Left renal pelvis (tissue), 4 donors: ENCODE measurements at places on chromosomes 6 and 20. TPM values are rescaled to one million over a fixed set of nuclear protein-coding genes. Genes with fewer than 3 reads are reported as not detected.

- DNase-seq = no peak
These were observed 2.6 kb downstream of the TRAF3IP2 start for GRCh38 chr6:111603040-111603439.

DNA sequence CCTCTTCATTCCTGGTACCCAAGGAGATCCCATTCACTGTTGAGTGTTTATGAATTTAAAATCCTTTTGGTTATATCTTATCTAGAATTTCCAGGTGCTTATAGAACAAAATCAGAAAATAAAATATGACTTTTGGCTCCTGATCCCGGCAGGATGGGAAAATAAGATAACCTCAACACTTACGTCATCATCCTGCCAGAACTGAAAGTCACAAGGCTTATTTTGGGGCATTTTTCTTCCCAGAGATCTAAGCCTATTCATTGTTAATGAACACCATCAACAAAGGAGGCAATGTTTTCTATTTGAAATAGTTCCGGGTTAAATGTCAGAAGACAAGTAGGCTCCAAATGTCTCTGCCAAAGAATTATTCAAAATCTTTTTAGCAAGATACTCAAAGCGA lies 580.6 kb downstream of the TFAP2A start:
- no peak for DNase-seq

DNA sequence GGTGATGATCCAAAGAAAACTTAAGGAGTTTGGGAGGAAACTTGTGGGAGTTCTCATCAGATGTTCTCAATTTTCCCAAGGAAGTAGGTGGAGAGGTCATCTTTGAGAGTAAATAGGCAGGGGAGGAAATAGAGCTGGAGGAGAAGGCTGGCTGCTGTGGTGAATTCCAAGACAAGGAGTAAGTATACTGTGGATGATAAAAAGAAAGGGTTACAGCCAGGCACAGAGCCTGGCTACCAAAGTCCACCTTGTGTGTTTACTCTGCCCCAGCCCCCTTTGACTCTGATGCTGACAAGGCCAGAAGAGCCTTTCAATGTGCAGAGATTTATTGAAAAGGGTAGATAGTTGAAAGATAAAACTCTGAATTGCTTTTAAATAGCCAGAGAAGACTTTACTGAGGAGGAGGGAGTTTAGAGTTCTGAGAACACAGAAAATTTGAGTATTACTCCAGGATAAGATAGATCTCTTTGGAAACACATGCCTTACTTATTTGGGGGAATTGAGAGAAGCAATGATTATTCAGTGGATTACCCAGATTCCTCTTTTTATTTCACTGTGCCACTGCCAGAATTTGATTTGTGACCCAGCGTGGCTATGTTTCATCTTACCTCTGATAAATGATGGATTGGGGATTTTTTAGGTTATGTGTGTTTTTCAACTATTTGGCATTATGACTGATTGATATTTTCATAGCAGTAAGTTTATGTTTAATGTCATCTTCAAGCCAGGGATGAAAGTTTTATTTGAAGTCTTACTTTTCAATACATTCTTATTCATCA lies 182.6 kb upstream of the JAG1 start:
- DNase-seq = no peak

DNA sequence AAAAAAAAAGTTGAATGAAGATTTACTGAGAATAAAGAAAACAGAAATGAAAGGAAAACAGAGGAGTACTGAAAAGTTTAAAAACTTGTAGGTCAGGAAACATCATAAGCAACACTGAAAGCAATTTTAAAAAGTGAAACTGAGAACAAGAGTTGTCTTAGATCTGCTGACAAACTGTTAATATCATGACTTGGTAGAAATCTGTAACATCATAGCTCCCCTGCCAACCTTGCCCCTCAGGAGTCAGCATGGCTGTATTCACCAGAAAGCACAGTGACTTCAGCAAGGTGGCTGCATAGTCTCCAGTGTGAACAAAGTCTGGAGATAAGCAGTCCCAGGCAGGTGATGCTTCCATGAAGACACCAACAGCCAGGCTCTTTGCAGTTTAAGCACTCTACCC lies 5.3 kb downstream of the NAA20 start:
- DNase-seq = no peak

DNA sequence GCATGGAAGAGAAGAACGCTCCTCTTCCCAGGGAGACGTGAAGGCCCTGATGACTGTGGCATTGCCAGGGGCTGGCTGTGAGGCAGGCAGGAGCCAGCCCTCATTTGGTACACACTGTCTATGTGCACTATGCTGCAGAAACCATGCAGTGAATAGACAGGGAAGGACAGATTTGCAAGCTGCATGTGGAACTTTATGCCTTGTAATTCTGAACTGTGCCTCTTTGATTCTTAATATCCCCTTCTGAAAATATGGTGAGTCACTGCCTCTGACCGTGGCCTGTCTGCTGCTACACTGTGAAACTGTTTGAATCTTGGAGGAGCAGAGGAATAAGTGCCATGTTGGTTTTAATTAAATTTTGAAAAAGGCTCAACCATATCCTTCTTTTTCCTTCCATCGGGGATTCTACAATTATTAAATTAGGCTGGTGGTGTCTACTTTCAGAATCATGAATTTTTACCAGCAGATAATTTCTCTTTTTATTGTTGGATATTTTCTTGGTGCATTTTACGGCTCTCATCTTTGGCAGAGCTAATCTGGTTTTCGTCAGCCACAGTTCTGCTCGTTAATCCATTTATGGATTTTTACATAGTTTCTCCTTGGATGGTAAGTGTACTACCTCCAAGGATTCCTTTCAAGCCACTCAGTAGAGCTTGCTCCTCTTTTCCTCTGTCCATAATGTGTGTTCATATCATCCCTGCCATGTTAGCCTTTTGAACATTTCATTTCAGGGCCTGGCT lies 301.0 kb upstream of the SLC35B3 start:
- DNase-seq = no peak

DNA sequence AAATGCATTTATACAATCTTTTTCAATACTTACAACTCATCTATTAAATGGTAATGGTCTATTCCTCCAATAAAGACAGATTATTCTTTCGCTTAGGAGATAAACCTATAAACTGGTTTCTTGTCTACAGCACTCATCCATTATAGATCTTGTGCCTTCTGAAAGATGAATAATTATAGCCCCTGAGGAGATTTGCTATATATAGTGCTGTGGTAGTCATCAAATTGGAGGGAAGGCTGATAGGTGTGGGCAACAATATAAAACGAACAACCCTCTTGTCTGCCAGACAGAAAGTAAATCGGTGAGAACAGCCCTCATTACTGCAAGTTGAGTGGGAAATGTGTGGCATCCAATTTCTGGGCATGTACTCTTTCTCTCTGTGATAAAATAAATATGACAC lies 292.5 kb upstream of the CNR1 start:
- DNase-seq = no peak

The VTA1 gene
- 79.2 TPM for polyA plus RNA-seq

The KHDRBS2 gene
- polyA plus RNA-seq = 2.3 TPM

The HLA-DRA gene
- polyA plus RNA-seq = 77.2 TPM

DNA sequence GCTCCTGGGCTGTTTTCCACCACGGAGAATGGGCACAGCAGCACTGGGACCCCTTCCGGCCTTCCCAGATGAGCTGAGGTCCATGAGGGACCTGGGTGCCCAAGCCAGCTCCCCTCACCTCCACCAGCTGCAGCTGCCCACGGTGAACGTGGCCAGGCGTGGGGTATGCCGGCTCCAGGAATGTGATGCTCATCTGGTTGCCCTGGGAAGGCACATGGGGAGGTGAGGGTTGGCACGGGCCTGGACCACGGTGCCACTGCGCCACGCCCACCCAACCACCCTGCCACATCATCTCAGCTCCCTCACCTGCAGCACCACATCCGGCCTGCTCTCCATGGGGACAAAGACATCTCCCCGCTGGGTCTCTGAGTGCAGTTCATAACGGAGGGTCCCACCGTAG lies 23.8 kb downstream of the ADRM1 start:
- DNase-seq = no peak

DNA sequence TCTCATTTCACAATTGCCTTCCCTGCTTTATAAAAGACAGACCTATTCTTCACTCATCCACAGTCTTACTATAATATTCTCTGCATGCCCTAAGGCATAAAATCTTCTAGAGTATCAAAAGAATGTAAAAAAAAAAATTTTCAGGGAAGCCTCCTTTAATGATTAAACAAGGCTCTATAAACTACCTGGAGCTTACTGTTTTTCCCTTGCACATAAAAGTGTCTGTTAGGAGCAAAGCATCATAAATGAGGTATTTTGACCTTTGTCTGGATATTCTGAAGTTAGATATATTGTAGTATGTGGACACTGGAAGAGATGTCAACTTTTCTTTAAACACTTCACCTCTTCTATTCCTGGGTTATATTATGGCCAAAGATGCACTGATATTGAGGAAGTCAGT lies 97.5 kb downstream of the ARHGAP18 start:
- DNase-seq = no peak

DNA sequence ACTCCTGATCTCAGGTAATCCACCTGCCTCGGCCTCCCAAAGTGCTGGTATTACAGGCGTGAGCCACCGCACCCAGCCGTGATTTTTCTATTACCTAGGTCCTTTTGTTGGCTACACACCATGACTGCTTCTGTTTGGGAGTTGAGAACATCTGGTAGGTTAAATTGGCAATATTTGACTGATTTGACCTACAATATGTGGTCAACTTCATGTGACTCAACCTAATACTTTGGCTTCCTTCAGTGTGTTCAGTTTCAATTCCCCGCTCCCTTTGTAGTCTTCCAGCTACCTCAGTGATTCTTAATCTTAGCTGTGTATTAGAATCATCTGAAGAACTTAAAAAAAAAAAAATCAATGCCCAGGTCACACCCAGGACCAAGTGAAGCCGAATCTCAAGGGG lies 47.4 kb downstream of the MYB start:
- DNase-seq = no peak

DNA sequence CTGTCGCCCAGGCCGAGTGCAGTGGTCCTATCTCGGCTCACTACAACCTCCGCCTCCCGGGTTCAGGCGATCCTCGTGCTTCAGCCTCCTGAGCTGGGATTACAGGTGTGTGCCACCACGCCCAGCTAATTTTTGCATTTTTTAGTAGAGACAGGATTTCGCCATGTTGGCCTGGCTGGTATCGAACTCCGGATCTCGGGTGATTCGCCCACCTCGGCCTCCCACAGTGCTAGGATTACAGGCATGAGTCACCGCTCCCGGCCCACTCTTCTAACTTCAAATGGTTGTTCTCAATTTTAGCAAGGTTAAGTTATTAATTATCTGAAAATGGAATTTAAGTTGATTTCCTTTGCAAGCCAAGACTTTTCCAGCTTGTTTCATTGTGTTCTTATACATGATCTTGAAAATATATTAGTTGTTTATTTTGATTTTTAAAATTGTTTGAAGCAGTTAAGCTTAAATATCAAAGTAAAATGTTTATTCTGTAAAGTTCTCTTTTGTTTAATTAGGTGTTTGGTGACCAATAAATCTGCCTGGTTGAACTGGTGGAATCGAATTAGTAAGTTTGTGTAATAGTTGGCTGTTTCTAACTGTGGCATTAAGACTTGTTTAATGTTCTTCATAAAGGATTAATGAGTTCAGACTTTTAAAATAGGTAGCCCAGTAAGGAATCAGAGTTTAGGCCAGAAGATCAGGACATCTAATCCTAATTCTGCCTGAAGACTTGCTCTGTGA lies 2.3 kb downstream of the PM20D2 start:
- DNase-seq = no peak

- DNase-seq = no peak
These were observed 251.7 kb upstream of the THEMIS start for GRCh38 chr6:128152551-128152950.

GRCh38 chr6:168340819-168341218 lies 21.2 kb upstream of the DACT2 start:
- DNase-seq = no peak

DNA sequence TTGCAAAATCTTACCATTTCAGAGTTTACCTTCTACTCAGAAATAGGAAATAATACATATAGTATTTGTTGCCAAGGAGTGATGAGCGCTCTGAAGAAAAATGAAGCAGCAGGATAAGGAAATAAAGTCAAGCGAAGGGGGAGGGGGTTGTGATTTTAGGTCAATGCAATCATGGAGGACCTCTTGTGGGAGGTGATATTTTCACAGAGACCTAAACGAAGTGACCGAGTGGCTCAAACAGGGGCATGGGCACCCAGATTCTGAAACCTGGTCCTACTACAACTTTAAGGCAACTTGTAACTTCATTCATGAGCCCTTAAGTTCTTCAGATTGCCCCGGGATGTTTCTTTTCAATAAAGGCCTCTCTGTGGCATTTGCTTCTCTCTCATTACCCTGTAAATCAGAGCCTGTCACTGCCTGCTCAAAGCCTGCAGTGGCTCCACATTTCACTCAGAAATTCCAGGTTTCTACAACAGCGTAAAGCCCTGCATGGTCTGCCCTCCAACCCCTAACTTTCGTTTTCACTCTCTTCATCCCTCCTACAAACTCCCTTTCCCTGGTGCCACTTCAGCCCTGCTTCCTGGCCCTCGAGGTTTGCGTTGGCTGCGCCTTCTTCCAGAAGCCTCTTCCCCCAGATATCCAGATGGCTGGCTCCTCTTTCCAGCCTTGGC lies 162.7 kb downstream of the TBC1D7 start:
- DNase-seq = no peak

DNA sequence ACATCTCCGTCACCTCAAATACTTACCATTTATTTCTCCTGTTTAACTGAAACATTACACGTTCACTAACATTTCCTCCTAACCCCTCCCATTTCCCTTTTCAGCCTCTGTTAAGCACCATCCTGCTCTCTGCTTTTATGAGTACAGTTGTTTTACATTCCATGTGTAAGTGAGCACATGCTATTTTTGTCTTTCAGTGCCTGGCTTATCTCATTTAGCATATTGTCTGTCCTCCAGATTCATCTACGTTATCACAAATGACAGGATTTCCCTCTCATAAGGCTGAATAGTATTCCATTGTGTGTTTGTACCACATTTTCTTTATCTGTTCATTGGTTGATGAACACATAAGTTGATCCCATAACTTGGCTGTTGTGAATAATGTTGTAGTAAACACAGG lies 22.7 kb downstream of the TAF11 start:
- DNase-seq = no peak

GRCh38 chr20:45312241-45312640 lies 4.1 kb upstream of the MATN4 start:
- no peak for DNase-seq

GRCh38 chr6:87070741-87071140 lies 24.2 kb downstream of the CGA start:
- DNase-seq = no peak

- DNase-seq = no peak
These were observed 592.3 kb downstream of the PKHD1 start for GRCh38 chr6:51495096-51495495.

The ZC3H12D gene
- 0.20 TPM for polyA plus RNA-seq

The ANKRD66 gene
- not detected for polyA plus RNA-seq

The EYA2 gene
- polyA plus RNA-seq = 1.8 TPM

DNA sequence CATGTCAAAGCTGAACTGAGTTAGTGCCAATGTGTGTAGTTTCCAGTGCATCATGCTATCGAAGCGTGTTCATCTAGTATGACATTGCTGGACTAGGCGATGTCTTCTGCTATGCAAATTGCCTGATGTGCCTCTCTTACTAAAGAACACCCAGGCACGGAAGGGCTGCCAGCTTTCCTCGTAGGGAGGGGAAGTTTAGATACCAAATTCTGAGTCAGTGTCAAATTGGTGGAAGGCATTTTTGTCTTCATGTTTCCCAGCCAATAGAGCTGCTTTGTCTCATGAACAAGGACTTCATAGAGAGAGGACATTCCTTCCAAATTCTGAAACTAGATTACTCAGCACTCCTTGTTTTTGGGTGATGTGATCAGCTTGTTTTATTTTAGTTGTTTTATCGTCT lies 320.1 kb downstream of the BTBD3 start:
- DNase-seq = no peak
